ENCODE measurements at places on chromosomes 4 and X.

DNA sequence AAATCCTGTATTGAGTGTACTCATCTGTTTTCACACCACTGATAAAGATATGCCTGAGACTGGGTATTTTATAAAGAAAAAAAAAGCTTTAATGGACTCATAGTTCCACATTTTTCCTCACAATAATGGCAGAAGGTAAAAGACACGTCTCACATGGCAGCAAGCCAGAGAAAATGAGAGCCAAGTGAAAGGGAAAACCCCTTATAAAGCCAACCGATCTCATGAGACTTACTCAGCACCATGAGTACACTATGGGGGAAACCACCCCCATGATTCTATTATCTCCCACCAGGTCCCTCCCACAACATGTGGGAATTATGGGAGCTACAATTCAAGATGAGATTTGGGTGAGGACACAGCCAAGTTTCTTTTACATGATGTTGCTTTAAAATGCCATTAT, 171.9 kb downstream of the GALNTL6 start:
- DNase-seq: no peak

DNA sequence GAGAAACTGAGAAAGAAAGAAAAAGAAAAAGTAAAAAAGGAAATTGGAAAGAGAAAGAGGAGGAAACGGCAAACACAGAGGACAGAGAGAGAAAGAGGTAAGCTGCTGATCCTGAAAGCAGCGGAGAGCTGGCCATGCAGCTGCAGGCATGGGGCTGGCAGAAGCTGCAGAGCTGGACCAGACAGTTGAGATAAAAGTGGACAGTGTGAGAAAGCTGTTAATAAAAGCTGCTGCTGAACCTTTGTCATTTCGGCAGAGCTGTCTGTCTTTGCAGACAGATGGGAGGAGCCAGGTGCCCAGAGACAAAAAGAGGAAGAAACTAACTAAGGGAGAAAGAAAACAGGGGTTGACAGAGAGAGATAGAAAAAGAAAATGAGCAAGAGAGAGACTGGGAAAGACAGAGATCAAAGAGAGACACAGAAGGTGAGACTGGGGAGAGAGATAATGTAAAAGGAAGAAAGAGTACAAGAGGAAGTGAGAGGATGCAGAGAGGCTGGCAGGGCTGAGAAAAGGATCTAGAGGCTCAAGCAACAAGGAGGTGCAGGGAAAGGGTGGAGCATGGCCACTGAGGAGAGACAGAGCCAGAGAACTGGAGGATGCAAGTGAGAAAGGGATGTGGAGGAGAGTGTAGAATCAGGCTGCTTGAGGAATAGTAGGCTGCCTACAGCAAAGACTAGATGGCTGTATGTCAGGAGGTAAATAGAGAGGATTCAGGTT, 376.8 kb upstream of the FGF16 start:
- DNase-seq: no peak

- no peak for DNase-seq
Measured at GRCh38 chrX:36581030-36581429, 427.1 kb upstream of the FAM47C start.

- no peak for DNase-seq
Measured at GRCh38 chrX:12548746-12549145, 242.5 kb upstream of the PRPS2 start.

GRCh38 chrX:17075004-17075403, 128.5 kb downstream of the REPS2 start:
- DNase-seq: no peak

- no peak for DNase-seq
Measured at GRCh38 chr4:65623506-65623905, 46.8 kb downstream of the EPHA5 start.

Measured in stimulated activated naive CD4-positive, alpha-beta T cell treated with Interleukin-2 at 50 U/mL for 16 hours (primary cell).